ENCODE measurements at places on chromosomes 1 and 21.

- DNase-seq, result no peak
Observed at GRCh38 chr1:46333300-46334029, 7.1 kb upstream of the NSUN4 start.

- DNase-seq, result no peak
Observed at GRCh38 chr1:97925151-97925550, 4.3 kb upstream of the DPYD start.

- DNase-seq, result no peak
Observed at GRCh38 chr21:34571994-34572393, 42.9 kb downstream of the RCAN1 start.

DNA sequence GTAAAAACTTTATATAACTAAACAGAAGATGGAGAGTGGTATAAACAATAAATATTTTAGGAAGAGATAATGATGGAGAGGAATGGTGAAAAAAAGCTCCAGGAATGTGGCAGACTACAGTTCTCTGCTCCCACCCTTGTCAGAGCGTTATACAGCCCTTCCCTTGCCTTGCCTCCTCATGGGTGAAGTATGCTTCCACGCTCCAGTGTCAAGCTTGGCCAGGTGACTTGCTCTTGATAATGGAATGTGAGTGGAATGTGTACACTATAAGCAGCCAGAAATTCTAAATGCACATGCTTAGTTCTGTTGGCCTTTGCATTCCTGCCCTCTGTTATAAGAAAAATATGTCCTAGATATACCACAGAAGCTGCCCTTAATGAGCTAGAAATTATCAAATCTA is 24.7 kb upstream of the POGK start:
- DNase-seq, result no peak

GRCh38 chr1:89739844-89740216 is 81.0 kb upstream of the LRRC8D start:
- DNase-seq, result no peak

DNA sequence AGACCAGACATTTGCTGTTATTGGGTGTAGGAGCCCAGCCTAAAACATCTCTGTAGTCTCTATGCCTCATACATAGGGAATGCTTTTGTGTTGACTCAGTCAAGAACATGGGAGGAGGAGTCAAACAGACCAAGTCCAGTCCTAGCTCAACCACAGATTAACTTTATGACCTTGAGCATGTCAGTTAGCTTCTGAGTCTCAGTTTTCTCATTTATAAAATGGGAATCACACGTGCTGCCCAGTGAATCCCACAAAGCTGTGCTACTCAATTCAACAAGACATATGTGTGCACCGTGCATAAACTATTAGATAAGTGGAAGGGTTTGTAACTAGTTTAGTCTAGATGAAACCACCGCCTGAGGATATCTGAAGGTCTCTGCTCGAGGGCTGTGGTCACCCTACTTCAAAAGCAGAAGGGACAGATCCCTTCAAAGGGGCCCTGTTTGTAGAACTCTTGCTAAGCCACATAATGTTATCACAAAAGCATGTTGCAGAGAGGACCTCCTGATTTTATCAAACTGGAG is 109.5 kb upstream of the NFIA start:
- DNase-seq, result no peak

- DNase-seq, result no peak
Observed at GRCh38 chr1:9410737-9411297, 118.1 kb downstream of the SPSB1 start.

GRCh38 chr1:145759721-145760120 is 40.4 kb downstream of the CD160 start:
- DNase-seq, result no peak

DNA sequence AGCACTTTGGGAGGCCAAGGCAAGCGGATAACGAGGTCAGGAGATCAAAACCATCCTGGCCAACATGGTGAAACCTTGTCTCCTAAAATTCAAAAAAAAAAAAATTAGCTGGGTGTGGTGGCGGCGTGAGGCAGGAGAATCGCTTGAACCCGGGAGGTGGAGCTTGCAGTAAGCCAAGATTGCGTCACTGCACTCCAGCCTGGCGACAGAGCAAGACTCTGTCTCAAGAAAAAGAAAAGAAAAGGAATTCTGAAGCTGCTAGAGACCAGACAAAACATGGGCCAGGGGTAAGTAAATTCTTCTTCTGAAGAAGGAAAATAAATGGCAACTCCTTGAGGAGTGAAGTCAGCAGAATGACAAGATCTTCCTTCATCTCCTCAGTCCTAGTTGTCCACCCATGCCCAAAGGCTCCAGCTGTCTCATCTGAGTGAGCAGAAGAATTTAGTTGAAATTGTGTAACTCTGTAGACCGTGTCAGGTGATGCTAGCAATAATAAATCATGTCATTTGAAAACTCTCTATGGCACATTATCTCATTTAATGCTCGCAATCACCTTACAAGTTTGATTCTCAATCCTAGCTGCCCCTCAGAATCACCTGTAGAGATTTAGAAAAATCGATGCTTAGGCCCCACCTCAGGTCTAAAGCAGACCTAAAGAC is 14.3 kb downstream of the PDZK1 start:
- DNase-seq, result no peak

DNA sequence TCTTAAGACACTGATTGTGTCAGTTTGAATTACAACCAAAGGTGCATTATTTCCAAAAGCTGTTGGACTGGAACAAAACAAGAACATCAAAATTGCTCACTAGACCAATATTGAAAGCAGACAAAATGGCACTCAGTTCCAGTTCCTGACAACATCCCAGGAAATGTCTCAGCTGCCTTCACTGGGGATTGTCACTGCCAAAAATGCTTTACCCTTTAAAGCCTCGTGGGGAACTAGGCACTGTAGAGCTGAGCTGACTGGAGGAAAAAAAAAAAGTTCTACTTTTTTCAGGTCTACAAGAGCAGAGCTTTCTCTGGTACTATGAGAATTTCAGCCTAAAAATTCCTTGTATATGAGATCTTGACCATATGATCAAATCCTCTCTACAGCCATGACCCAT is 21.9 kb downstream of the GPR52 start:
- DNase-seq, result no peak

DNA sequence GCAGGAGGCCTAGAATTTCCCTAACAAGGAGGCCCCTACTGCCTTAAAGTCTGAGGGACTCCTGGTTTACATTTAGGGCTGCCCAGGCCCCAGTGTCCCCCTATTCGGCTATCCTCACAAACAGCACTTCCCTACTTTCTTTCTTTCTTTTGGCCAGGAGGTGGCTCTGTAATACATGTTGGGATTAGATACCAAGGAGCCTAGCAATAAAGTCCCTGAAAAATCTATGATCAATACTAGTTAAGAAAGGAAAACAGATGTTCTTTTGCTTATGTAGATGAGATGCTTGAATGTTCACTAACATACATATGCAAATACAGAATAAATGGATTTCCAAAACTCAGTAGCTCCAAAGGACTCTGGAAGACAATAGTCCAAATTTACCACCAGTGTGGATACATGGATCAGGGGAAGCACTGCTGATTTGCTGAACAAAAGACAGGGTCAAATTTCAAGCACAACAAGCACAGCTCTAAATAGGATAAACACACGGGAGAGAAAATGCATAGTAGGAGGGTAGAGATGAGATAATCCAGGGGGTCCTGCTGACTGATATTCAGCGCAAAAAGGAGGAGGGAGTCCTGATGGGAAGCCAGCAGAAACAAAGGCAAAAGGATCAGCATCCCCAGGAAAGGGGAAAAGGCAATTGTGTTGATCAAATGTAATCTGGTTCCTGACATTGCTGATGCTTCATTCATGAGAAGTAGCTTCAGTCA is 240.0 kb downstream of the NUF2 start:
- no peak for DNase-seq

- no peak for DNase-seq
Observed at GRCh38 chr1:239725371-239725770, 339.0 kb downstream of the CHRM3 start.

DNA sequence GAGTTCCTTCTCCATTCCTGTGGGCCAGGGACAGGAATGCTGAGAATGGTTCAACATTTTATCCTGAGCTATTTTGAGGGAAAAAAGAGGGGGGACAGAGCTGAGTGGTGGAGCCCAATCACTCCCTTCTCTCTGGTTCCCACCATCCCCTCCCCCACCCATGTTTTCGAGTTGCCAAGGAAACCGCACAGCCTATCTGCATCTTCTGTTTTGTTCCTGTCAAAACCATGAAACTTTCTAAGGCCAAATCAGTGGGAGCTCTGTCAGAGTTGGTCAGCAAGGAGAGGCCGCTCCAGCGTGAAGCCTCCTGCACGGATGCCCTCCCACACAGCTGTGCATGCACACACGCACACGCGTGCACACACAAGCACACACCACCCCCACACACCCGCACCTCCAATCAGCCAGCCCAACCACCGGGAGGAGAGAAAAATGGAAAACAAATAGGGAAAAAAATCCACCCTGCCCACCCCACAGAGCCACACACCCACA is 54.5 kb upstream of the ATP2B4 start:
- DNase-seq, result no peak

- DNase-seq, result no peak
Observed at GRCh38 chr1:36475341-36475740, 7.4 kb downstream of the CSF3R start.

DNA sequence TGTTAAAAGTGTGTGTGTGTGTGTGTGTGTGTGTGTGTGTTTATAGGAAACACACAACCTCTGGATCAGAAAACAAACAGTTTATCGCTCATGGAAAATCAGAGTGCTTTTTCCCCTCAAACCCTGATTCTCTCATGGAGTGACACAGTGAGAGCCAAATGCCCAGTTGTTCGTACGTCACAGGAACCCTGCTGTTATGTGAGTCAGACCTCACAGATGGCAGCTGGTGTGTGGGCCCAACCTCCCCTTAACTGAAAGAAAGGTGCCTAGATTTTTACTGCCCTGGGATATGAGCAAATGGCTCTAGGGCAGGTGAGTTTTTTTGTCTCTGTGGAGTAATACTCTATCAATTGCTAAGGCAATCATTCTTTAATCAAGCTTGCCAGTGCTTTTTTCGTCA is 1788.1 kb downstream of the BRINP3 start:
- DNase-seq, result no peak

DNA sequence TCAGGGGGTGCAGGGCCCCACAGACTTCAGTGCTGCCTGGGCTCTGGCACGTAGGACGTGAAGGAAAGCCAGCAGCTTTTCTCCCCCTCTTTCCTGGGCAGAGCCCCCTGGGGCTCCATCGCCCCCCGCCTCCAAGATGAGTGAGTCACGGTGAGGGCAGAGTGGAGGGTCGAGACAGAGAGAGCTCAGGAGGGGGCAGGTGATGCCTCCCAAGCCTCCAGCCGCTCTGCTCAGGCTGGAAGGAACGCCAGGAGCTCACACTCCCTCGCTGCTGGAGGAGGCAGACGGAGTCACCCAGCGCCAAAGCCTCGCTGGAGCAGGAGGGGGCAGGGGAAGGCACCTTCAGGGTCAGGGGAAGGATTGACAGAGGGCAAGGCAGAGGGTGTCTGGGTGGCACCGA is 119.5 kb downstream of the CASZ1 start:
- no peak for DNase-seq

GRCh38 chr1:29719253-29719652 is 482.9 kb downstream of the PTPRU start:
- DNase-seq, result no peak

GRCh38 chr1:119818181-119818580 is 6.9 kb upstream of the REG4 start:
- no peak for DNase-seq

DNA sequence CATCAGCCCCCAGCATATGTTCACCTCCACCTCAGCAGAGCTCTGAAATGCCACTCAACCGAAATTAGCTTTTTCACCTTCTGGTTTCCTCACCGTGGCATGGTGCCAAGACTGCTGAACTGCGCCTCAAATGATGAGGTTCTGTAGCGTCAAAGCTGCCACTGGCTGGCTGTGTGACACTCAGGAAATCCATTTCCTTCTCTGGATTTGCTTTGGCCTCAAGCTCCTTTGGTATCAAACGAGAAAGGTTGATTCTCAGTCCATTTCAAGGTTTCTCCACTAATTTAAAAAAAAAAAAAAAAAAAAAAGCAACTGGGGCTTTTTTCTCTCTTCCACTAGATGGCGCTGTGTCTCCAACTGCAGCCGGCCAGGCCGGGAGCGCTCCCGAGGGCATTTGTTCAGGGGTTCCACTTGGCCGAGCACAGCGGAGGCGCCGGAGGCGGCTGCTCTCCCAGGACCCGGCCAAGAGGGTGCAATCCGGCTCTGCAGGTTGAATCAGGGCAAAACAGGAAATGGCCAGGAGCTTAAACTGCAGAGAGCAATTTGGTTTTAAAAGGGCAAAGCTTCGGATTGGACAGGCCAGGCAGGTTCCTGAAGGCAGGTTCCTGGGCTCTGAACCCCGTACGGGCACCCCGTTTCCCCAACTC is 26.5 kb upstream of the PLA2G2C start:
- DNase-seq, result peak; percentile 86

DNA sequence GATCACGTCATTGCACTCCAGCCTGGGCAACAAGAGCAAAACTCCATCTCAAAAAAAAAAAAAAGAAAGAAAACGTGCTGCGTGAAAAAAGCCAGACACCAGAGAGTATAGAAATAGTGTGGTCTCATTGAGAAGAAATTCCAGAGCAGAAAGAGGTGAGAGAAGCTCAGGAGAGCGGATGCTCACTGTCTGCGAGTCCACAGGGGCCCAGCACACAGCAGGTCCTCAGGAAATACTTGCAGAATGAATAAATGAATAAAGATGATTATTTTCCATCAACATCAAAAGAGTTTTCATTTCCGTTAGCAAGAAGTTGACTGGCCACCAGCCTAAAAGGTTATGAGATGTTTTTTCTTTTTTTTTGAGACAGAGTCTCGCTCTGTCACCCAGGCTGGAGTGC is 14.4 kb downstream of the CASP9 start:
- DNase-seq, result no peak

DNA sequence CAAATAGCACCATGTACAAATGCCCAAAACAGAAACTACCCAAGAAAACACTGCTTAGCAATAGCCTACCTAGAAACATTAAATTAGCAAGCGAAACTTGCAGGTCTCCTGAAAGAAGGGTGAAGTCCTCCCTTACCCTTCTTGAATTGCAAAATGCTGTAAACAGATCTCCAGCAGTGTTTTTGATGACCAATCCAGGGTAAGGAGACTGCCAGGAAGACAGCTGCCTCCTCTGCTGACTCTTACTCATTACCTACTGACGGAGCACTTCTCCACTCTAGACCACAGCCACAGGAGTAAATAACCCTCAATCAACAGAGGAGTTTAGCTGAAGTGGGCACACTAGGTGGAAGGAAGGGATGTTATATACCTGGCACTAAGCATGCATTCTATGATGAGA is 32.2 kb upstream of the GADD45A start:
- no peak for DNase-seq

DNA sequence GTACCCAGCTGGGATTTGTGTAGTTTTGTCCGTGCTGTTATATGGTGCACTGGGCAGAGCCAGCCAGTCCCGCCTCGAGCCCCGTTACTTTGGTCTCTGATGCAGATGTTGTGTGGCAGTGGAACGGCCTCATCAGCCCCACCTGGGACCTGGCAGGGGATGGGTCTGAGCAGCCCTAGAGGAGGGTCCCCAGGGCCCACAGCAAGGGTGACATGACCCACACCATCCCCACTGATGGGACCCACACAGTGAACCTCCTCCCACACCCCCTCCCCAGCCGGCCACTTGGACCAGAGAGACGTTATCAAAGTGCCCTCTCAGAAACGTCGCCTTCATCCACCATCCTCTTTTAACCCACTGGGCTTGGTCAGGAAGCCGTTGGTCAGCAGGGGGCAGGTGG is 42.0 kb upstream of the PCBP3 start:
- peak; percentile 16 for DNase-seq
